ENCODE measurements at places on chromosomes 6 and 20.

GRCh38 chr6:149940672-149940982 lies 1.2 kb upstream of the ULBP2 start:
- DNase-seq: no peak

- no peak for DNase-seq
These were observed at the start of gene NFYA for GRCh38 chr6:41072836-41073202. Gene NFYA, plus strand, starts transcription at chr6:41072974. Its CDS starts 6,116 bp downstream, at chr6:41079090.

- DNase-seq: no peak
These were observed 61.4 kb downstream of the SYTL3 start for GRCh38 chr6:158711264-158711663.

DNA sequence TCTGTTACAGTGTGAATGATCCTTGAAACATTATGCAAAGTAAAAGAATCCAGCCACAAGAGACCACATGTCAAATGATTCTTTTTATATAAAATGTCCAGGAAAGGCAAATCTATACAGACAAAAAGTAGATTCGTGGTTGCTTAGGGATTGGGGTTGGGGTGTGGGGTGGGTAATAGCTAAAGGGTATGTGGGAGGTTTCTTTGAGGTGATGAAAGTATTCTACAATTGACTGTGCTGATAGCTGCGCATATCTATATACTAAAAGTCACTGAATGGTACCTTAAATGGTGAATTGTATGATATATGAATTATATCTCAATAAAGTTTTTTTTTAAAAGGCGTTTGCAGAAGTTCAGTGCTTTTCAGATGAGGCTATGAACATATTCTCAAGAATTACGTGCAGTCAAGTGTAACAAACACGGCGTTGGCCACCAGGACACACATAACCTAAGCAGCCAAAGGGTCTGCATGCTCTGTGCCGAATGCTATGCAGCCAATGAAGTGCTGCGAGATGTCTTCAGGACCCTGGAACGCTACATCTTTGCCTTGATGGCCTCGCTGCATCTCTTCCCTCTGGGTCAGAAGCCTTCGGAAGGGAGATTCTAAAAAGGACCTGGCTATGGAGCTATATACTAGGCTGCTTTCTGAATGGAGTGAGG lies 96.9 kb downstream of the SCML4 start:
- no peak for DNase-seq

DNA sequence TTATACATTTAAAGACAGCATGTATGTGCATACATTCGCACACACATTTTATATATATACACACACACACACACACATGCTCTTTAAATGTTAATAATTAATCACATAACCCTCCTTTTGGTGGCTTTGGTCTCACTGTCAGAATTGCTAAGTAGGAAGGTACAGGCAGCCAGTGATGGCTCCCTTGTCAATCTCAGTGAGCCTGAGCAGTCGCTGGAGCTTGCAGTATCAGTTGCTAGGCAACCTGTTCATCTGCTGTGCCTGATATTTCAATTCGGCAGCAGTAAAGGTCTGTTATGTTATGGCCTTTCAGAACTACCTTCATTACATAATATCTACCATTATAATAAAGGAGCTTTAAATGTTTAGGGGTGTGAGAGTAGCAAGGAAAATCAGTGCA lies 374.3 kb downstream of the LMBRD1 start:
- DNase-seq: no peak

DNA sequence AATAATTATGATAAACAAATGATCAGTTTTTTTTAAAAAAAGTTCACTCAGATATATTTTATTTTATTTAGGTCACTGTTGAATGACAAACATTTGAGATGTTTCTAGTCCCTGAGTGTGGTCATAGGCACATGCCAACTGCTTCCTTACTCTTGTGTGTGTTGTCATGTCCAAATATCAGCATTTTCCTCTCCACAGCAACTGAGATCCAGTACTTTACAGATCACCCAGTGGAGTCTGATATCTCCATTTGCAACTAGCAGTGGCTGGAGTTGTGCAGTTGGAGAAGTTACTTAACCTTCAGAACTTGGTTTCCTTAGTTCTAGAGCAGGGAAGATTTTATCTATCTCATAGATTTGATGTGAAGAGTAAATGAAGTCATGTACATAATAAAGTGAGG lies 101.3 kb downstream of the MYB start:
- DNase-seq: no peak

- no peak for DNase-seq
These were observed 649.1 kb upstream of the GJE1 start for GRCh38 chr6:141483598-141484061.

DNA sequence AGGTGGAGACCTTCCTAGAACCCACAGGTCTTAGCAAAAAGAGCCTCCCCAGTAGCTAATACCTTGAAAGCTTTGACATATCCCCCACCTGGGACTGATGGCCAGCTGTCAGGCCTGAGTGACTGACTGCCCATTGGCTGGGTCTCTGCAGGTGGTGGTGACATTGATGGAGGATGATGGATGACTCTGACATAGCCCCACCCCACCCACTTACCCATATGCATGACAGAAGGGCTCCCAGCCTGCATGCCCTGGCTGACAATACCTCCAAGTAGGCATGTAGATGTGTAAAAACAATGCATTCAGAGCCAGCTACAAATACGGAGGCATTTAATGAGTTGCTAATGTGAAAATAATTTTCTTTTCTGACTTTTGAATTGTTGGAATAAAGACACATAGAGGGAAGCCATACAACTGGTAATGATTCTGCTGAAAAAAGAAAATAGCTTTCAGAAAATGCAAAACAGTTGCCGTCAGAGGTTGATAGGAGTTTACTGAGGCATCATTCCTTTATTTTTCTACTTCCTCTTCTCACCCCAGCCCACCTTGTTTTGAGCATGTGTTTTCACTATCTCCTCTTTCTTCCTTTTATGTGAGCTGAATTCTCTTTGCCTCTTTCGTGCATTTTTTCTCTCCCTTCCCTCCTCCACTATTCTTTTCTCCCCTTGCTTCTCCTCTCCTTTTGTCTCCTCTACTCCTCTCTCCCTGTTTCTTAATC lies 70.6 kb downstream of the OLIG3 start:
- DNase-seq: no peak

DNA sequence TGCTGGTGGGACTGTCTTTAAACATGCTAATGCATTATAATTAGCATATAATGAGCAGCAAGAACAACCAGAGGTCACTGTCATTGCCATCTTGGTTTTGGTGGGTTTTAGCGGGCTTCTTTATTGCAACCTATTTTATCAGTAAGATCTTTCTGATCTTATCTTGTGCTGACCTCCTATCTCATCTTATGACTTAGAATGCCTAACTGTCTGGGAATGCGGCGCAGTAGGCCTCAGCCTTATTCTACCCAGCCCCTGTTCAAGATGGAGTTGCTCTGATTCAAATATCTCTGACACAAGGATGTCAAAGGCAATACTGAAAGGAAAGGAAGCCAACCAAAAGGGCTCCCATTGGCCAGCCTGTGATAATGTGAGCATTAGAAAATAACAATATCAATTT lies 29.8 kb upstream of the SEC63 start:
- no peak for DNase-seq

DNA sequence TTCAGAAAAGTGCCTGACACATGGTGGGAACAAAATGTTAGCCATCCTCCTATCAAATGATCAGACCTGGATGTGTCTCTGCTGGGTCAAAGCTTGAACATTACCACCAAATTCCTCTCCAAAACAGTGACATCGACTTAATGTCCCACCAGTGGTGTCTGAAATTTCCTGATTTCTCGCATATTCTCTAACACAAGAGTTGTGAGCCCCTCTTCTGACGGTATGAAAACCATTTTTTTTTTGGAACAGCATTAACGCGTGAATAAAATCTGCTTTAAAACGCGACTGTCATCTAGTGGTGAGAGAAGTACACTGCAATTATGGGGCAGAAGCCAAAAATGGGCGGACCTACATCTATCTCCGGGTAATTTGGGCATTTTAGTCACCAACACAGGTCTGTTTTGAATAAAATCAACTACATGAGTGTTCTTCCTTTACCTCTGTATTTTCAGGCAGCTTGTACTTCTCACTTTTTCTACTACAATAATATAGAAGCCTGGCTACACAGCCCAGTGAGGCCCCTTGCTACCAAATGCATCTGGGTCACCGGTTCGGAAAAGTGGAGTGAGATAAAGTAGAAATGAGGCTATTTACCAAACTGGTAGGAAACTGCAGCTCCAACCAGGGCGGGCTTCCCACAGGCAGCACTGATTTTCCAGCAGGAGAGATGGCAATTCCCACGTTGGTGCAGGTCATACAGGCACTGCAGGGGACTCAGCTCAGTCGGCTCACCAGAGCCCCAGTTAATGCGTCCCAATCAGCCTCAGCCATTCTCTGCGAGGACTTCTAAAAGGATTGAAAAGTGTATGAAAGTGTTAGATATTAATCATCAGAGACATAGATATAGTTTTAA lies 27.4 kb downstream of the MGME1 start:
- DNase-seq: no peak

DNA sequence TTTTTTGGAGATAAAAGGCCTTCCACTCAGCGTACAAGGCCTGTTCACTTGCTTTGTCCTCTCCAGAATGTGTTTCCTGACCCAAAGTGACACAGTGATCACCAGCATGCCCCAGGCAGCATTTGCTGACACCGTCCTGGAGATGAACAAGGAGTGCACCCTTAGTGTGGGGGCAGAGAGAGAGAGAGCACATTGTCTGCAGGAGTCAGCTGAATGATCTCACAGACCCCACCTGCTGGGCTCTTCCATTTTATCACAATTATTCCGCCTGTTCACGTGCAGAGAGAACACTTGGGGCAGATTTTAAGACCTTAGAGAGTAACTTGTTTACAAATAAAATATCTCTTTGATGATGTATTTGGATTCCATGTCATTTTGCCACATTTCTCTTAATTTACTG lies 22.4 kb upstream of the MAS1L start:
- DNase-seq: no peak

DNA sequence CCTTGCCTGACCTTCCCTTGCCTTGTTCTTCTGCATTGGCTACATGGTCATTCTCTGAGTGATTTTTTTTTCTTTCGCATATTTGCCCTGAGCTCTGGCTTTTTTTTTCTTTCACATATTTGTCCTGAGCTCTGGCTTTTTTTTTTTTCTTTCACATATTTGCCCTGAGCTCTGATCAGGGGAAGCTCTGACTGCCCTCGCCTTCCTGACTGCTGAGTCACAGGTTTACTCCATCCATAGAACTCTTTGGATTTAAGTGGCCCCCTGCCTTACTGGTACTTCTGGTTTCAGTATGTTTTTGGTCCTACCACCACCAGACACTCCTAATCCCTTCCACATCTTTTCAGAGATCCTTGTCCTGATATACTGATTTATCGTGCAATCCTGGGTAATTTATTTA lies 201.1 kb downstream of the OGFRL1 start:
- DNase-seq: no peak

DNA sequence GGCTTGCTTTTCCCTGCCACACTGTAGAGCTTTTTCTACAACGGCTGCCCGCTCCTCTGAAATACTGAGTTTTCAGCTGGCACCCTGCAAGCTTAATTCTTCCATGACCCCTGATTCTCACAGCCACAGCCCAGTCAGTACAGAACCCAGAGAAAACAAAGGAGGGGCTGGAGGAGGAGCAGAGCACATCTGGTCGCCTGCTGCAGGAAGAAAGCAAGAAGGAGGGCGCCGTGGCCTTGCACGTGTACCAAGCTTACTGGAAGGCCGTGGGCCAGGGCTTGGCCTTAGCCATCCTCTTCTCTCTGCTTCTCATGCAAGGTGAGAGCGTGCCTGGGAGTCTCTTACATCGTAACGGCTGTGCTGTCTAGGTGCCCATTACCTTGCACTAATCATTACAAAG lies 11.3 kb downstream of the DLK2 start:
- no peak for DNase-seq

DNA sequence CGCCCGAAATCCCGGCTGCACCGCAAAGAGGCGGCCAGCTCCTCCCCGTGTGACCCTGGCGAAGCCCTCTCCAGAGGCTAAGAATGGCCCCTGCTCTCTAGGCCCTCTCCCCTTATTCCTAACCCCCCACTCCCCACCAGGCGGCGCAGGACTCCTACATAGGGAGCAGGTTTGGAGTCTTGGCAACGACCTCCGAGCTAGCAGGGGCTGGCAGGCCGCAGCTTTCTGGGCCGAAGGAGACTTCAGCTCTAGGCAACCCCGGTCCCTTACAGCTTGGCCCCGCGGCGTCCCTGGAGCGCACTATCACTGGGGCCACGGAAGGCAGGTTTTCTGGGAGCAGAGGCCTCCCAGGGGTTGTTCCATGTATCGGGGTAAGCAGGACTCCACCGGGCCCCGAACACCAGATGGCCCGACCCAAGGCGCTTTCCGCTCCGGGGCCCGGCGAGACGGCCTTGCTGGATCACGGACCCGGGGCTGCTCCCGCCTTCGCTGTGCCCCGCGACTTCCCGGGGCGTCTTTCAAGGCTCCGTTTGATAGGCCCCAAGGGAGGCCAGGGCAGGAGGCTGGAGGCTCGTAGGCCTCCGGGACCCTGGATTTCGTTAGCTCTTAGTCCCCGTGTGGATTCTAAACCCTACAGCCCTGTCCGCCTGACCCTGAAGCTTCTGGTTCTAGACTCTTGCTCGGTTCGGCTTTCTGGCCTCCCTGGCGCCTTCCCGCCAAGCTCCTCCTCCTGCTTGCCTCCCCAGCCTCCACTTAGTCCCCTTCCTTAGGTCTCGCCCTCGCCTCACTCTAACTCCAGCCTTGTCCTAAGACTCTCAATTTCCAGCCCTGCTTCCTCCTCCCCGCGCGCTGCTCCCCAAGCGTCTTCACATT lies 1.9 kb downstream of the SLC32A1 start:
- DNase-seq: no peak

Data from dorsolateral prefrontal cortex (tissue), 122 donors.